BE2C (cell line): ENCODE measurements at places on chromosomes 12 and 14.

GRCh38 chr14:105086833-105087307 is 21.6 kb upstream of the GPR132 start:
- peak; percentile 89 for DNase-seq

GRCh38 chr14:24979725-24980239 is 70.2 kb downstream of the STXBP6 start:
- DNase-seq, result no peak

- DNase-seq, result no peak
Observed at GRCh38 chr14:104900639-104901512, 23.8 kb upstream of the PLD4 start.

GRCh38 chr14:35915185-35915584 is 89.0 kb downstream of the BRMS1L start:
- DNase-seq, result no peak

DNA sequence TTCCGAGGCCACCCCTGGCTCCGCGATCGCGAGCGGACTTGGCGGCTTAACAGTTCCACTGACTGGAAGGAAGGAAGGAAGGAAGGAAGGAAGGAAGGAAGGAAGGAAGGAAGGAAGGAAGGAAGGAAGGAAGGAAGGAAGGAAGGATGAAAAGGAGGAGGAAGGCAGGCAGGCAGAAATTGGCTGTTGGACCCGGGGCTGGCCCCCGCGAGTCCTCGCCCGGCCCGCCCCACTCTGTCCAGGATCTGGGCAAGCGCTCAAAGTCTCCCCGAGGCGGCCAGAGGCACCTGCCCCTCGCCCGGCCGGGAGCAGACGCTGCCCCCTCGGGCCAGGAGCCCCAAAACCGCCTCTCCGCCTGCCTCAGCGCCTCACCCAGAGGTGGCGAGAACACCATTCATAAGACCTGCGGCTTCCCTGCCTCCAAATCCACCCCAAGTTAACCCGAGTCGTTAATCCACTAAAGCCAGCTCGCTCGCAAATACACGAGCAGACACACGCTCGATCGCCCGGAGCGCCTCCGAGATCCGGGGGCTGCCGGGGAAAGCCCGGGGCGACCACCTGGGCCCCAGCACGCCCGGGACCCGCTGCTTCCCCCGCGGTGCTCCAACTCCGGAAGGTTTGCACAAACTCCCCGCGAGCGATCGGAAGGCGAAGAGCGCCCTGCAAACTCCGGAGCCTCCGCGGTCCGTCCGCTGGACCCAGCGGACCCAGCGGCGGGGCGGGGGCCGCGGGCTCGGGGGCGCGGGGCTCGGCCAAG is 844 bp downstream of the DPF3 start:
- peak; percentile 50 for DNase-seq

- DNase-seq, result no peak
Observed at GRCh38 chr12:32515137-32515873, 115.9 kb downstream of the FGD4 start.
